ENCODE measurements at places on chromosomes 11 and 22.
A peak's percentile ranks its signal among the peaks of the same experiment; 100 is the strongest.

- no peak overlapping the region for H3K4me3 ChIP-seq
- no peak overlapping the region for H3K27ac ChIP-seq
- no peaks in the 10 kb centered on the region for H3K4me1 ChIP-seq
- no peaks in the 10 kb centered on the region for H3K36me3 ChIP-seq
- peak; percentile 46 for ATAC-seq
Measured at GRCh38 chr11:20303391-20303965, 60.0 kb upstream of the HTATIP2 start.

- ATAC-seq: no peak
- no peaks in the 10 kb centered on the region for H3K4me1 ChIP-seq
- no peak overlapping the region for H3K4me3 ChIP-seq
- H3K27me3 ChIP-seq: peaks cover 6% of the 10 kb centered on the region
- no peak overlapping the region for H3K27ac ChIP-seq
Measured at GRCh38 chr11:61642162-61642561, 38.0 kb upstream of the DAGLA start.

GRCh38 chr11:125091877-125092664, 19.4 kb downstream of the TMEM218 start:
- no peak overlapping the region for H3K4me3 ChIP-seq
- H3K4me1 ChIP-seq: peaks cover 9% of the 10 kb centered on the region
- H3K27ac ChIP-seq: no peak overlapping the region
- peaks cover 22% of the 10 kb centered on the region for H3K36me3 ChIP-seq

DNA sequence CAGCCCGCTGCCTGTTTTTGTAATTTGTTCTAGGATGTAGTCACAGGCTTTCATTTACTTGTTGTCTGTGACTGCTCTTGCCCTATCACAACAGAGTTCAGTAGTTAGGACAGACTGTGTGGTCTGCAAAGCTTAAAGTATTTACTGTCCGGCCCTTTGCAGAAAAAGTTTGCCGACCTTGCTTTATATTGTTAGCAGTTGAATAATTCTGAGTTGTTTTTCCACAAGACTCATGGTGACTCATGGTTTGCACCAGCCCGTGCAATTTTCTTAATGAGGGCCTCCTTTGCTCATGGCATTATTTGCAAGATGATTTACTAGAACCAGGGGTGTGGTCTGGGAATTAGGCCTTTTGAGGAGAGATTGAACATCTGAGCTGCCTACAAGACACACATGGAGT, 110.6 kb downstream of the SCN3B start:
- ATAC-seq: no peak
- no peaks in the 10 kb centered on the region for H3K27me3 ChIP-seq
- no peak overlapping the region for H3K27ac ChIP-seq
- H3K4me3 ChIP-seq: no peak overlapping the region

DNA sequence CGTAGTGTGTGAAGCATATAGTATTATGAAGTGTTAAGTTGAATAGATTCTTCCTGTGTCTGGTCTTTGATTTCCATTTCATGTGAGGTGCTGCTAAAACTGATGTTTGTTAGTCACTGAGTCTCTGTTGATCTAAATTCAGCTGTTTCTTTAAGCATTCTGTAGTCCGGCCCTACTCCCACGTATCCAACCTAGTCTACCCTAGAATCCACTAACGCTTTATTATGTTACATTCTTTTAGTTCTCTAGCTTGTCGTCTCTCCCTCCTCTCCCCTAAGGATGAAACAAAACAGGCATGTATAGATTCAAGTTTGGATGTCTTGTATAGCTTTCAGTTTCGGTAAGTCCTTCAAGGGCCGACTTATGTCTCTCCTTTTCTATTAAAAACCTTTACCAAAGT, 4.1 kb downstream of the WEE1 start:
- ATAC-seq: no peak
- H3K27me3 ChIP-seq: no peaks in the 10 kb centered on the region
- peak overlapping the region; percentile 81 for H3K27ac ChIP-seq
- peaks cover 55% of the 10 kb centered on the region for H3K36me3 ChIP-seq

DNA sequence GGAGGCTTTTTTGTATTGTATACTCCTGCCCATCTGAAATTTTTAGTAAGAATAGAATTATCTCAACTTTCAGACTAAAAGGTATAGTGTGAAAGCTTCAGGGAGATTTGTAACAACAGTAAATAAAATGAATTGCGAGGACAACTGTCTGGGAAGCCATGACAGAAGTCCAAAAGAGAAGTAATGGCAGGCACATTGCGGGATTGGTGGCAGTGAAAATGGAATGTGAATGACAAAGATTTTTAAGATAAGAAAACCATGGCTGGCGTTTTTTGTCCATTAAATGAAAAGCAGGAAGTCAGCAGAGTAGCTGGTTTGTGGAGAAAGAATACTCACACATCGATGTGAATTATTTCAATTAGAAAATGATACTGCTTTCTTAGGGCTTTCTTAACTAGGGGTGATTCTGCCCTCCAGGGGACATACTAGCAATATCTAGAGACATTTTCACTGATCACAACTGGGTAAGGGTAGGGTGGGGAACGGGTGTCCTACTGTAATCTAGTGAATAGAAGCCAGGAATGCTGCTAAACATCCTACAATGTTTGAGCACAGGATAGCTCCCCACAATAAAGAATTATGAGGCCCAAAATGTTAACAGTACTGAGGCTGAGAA, 1.6 kb downstream of the NPAT start:
- no peaks in the 10 kb centered on the region for H3K27me3 ChIP-seq
- H3K4me1 ChIP-seq: peaks cover 62% of the 10 kb centered on the region
- H3K4me3 ChIP-seq: no peak overlapping the region
- peaks cover 34% of the 10 kb centered on the region for H3K36me3 ChIP-seq

- H3K4me1 ChIP-seq: no peaks in the 10 kb centered on the region
- H3K4me3 ChIP-seq: no peak overlapping the region
- ATAC-seq: no peak
- no peaks in the 10 kb centered on the region for H3K27me3 ChIP-seq
- no peaks in the 10 kb centered on the region for H3K36me3 ChIP-seq
- H3K27ac ChIP-seq: no peak overlapping the region
Measured at GRCh38 chr11:100003985-100004384, 683.1 kb upstream of the ARHGAP42 start.

DNA sequence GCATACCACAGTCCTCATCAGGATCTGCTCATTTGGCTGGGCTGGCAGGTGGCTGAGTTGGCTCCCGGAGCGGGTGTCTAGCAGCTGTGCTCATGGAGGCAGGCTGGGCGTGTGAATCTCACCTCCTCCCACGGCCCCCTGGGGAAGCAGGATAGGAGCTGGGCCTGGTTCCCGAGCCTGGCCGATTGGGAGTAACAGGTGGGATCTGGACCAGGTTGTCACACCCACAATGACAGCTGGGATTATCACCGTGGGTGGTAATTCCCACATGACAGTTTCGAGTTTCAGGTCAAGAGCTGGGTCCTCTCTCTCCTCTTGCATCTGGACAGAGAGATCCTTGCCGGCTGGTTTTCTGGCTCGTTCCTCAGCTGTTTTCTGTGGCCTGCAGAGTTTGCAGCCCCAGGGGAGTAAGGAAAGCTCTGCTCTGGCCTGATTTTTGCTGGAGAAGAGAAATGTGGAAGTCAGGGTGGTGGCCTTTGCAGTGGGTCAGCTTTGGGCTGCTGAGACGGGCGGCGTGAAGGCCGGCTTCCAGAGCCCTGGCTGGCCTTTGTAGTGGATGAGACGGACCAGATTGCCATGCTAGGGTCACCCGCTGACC, 57.0 kb downstream of the BCR start:
- peaks cover 9% of the 10 kb centered on the region for H3K27me3 ChIP-seq
- peaks cover 10% of the 10 kb centered on the region for H3K36me3 ChIP-seq
- H3K4me3 ChIP-seq: no peak overlapping the region
- no peak for ATAC-seq
- peaks cover 51% of the 10 kb centered on the region for H3K4me1 ChIP-seq

DNA sequence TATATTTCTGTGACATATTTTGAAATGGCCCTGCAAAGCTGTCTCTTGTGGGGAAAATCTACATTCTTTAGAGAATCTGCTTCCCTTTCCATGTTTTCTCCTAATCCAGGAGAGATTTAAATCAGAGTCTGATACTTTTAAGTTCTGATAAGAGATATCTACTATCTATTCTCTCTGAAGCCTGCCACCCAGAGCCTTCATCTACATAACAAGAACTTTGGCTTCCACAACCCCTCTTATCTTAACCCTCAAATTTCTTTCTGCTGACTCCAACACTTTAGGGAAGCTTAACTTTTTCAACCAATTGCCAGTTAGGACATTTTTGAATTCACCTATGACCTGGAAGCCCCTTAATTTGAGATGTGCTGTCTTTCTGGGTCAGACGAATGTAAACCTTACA, 965.2 kb downstream of the TBC1D22A start:
- peaks cover 19% of the 10 kb centered on the region for H3K27me3 ChIP-seq
- no peak overlapping the region for H3K27ac ChIP-seq
- no peak overlapping the region for H3K4me3 ChIP-seq
- no peak for ATAC-seq

DNA sequence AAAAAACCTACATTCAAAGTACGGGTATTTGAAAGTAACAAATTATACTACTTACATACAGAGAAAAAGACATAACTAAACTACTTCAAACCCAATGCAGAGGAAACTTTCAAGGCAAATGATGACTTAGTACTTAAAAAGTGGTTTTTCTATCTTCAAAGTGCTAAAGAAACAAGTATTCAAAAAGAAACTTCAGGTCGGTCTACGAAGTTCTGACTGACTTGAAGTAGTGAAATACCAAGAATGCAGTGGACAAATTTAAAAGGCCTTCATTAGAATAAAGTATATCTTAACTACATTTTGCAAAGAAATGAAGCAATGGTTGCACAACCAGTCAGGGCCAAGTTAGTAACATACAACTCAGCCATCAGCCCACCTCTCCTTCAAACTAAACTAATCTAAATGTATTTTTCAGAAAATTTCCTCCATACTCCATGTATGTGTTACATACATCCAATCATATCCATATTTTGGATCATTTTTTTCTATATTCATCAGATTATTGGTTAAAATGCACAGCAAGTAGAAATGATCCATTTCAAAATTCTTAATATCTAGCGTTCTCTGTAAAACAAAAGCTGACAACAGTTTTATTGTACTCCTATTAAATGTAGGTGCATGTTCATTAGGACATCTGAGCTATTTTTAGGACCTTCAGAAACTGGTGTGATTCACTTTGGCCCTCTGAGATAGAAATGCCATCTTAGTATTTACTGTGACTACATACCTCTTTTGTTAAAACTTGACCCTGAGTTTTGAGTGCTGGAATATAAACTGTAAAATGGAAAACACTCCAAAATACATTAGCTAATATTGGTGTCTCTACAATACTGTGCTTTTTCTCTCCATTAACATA, 49.9 kb downstream of the BIRC2 start:
- no peak for ATAC-seq
- peaks cover 14% of the 10 kb centered on the region for H3K4me1 ChIP-seq
- H3K27me3 ChIP-seq: no peaks in the 10 kb centered on the region
- H3K36me3 ChIP-seq: peaks cover 44% of the 10 kb centered on the region
- H3K27ac ChIP-seq: no peak overlapping the region

DNA sequence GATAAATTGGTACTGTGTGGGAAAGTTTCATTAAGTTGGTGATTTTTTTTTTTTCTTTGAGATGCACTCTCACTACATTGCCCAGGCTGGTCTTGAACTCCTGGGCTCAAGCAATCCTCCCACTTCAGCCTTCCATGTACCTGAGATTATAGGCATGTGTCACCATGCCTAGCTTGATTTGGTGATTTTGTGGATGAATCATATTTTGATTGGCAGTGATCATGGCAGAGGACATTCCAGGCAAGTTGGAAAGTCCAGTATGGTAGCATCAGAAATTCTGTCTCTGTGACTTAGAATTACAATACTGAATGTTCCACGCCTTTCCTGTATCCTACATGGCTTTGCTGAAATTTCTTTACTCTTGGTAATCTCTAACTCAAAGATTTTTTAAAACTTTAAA, 49.4 kb downstream of the HORMAD2 start:
- H3K27me3 ChIP-seq: peaks cover 9% of the 10 kb centered on the region
- no peaks in the 10 kb centered on the region for H3K36me3 ChIP-seq
- ATAC-seq: no peak
- H3K4me3 ChIP-seq: no peak overlapping the region
- no peak overlapping the region for H3K27ac ChIP-seq

GRCh38 chr22:19213442-19214077, 35.0 kb upstream of the SLC25A1 start:
- H3K27me3 ChIP-seq: peaks cover 28% of the 10 kb centered on the region
- H3K4me3 ChIP-seq: no peak overlapping the region
- no peaks in the 10 kb centered on the region for H3K36me3 ChIP-seq

GRCh38 chr22:24424001-24424900, 3.1 kb upstream of the ADORA2A start:
- no peaks in the 10 kb centered on the region for H3K36me3 ChIP-seq
- ATAC-seq: no peak
- peaks cover 62% of the 10 kb centered on the region for H3K4me1 ChIP-seq
- peak overlapping the region; percentile 74 for H3K4me3 ChIP-seq

- no peak for ATAC-seq
- H3K4me3 ChIP-seq: no peak overlapping the region
- H3K4me1 ChIP-seq: no peaks in the 10 kb centered on the region
- H3K27ac ChIP-seq: no peak overlapping the region
Measured at GRCh38 chr11:117391181-117391580, 63.5 kb downstream of the CEP164 start.

- no peaks in the 10 kb centered on the region for H3K27me3 ChIP-seq
- ATAC-seq: no peak
- H3K4me1 ChIP-seq: no peaks in the 10 kb centered on the region
- H3K36me3 ChIP-seq: peaks cover 51% of the 10 kb centered on the region
- H3K4me3 ChIP-seq: no peak overlapping the region
Measured at GRCh38 chr11:19134004-19134403, 17.0 kb downstream of the ZDHHC13 start.

- peaks cover 55% of the 10 kb centered on the region for H3K4me1 ChIP-seq
- no peak overlapping the region for H3K4me3 ChIP-seq
- no peaks in the 10 kb centered on the region for H3K36me3 ChIP-seq
Measured at GRCh38 chr22:39173787-39174497, 21.5 kb upstream of the CBX7 start.

GRCh38 chr22:49997932-49998717, 14.4 kb downstream of the IL17REL start:
- peaks cover 22% of the 10 kb centered on the region for H3K4me1 ChIP-seq
- no peak overlapping the region for H3K27ac ChIP-seq
- peaks cover 21% of the 10 kb centered on the region for H3K27me3 ChIP-seq
- no peak for ATAC-seq
- no peaks in the 10 kb centered on the region for H3K36me3 ChIP-seq
- no peak overlapping the region for H3K4me3 ChIP-seq

GRCh38 chr11:60130496-60130895, 42.0 kb downstream of the MS4A2 start:
- peaks cover 8% of the 10 kb centered on the region for H3K36me3 ChIP-seq
- H3K27ac ChIP-seq: no peak overlapping the region
- no peaks in the 10 kb centered on the region for H3K4me1 ChIP-seq
- no peak overlapping the region for H3K4me3 ChIP-seq
- peaks cover 43% of the 10 kb centered on the region for H3K27me3 ChIP-seq

- H3K4me1 ChIP-seq: peaks cover 15% of the 10 kb centered on the region
- peaks cover 2% of the 10 kb centered on the region for H3K27me3 ChIP-seq
Measured at GRCh38 chr22:39773503-39773902, 120.1 kb downstream of the ENTHD1 start.

DNA sequence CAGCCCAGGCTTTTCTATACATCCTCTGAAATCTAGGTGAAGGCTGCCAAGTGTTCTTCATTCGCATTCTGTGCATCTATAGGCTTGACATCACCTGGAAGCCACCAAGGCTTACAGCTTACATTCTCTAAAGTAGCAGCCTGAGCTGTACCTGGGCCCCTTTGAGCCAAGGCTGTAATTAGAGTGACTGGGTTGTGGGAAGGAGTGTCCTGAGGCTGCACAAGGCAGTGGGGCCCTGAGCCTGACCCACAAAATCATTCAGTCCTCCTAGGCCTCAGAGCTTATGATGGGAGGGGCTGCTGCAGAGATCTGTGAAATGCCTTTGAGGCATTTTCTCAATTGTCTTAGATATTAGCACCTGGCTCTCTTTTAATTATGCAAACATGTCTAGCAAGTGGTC, 33.0 kb upstream of the RDX start:
- H3K4me1 ChIP-seq: peaks cover 20% of the 10 kb centered on the region
- H3K27me3 ChIP-seq: no peaks in the 10 kb centered on the region
- no peak for ATAC-seq
